Aorta (tissue), 5 donors: ENCODE measurements at places on chromosomes 16 and 17. TPM values are rescaled to one million over a fixed set of nuclear protein-coding genes. Genes with fewer than 3 reads are reported as not detected.

GRCh38 chr16:49140618-49141017 lies 141.0 kb downstream of the CBLN1 start:
- H3K27me3 ChIP-seq = no peaks in the 10 kb centered on the region
- H3K4me1 ChIP-seq = no peaks in the 10 kb centered on the region
- H3K36me3 ChIP-seq = no peaks in the 10 kb centered on the region
- no peak overlapping the region for H3K4me3 ChIP-seq
- DNase-seq = no peak
- H3K27ac ChIP-seq = no peak overlapping the region

DNA sequence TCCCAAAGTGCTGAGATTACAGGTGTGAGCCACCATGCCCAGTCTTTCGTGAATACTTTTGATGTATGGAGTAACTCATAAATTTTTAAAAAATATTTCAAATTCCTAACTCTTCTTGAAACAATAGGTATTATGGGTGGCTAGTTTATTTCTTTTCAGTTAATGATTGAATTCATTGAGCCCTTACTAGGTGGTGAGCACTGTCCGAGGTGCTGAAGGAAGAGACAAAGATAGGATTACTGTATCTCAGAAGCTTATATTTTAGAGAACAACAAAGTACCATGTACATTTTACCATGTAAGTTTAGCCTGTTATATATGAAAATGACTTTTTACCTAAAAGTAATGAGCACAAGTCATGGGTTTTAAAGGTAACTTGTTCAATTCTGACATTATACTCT lies 418.3 kb downstream of the NPIPA7 start:
- DNase-seq = no peak
- H3K4me3 ChIP-seq = no peak overlapping the region
- H3K4me1 ChIP-seq = no peaks in the 10 kb centered on the region
- no peak overlapping the region for H3K27ac ChIP-seq
- no peaks in the 10 kb centered on the region for H3K27me3 ChIP-seq
- H3K36me3 ChIP-seq = no peaks in the 10 kb centered on the region

DNA sequence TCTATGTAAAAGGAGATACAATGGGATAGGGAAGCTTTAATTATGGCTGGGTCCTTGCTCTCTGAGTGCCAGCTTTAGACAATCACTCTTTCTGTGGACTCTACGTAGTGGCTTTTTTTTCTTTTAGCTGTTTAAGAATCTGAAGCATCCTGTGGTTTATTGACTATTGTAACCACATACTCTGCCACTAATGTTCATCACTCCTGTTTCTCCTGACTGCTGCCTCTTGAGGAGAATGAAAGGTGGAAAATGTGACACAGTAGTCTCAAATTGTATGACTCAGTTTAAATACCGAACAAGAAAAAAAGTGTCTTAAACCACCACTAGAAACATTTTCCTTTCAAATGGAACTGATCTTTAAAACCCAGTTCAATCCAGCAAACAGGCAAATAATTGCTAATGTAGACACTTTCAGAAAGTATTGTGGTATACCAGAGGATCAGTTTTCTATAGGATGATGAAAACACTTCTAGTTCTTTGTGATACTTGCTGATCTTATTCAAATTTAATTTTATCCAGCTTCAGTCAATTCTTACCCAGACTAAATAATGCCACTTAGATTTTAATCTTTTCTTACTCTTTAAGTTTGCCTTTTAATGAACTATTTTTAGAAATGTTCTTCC lies 302.7 kb upstream of the PMFBP1 start:
- H3K27ac ChIP-seq = no peak overlapping the region
- H3K27me3 ChIP-seq = no peaks in the 10 kb centered on the region
- no peak overlapping the region for H3K4me3 ChIP-seq

DNA sequence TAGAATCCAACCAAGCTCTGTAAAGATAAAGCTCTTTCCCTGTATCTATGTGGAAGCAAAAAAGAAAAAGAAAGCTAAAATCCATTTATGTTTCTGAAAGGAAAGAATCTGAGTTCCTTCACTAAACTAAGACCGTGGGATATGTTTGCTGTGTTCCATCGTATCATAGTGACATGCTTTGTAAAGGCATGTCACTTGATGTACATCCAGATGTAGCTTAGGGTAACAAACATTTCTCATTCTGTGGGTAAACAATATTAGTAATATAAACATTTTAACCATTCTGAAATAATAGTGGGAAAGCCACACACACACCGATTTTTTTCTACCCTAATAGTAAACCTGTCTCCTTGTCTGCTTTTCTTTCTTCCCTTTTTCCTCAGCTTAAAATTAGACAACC lies 78.1 kb downstream of the TUBD1 start:
- H3K27me3 ChIP-seq = no peaks in the 10 kb centered on the region
- no peaks in the 10 kb centered on the region for H3K36me3 ChIP-seq
- no peak overlapping the region for H3K4me3 ChIP-seq
- H3K4me1 ChIP-seq = no peaks in the 10 kb centered on the region

- no peak overlapping the region for H3K27ac ChIP-seq
- no peaks in the 10 kb centered on the region for H3K27me3 ChIP-seq
- DNase-seq = no peak
- H3K4me1 ChIP-seq = peaks cover 5% of the 10 kb centered on the region
- H3K4me3 ChIP-seq = no peak overlapping the region
These were observed 9.2 kb downstream of the ZDHHC7 start for GRCh38 chr16:85002099-85002541.

DNA sequence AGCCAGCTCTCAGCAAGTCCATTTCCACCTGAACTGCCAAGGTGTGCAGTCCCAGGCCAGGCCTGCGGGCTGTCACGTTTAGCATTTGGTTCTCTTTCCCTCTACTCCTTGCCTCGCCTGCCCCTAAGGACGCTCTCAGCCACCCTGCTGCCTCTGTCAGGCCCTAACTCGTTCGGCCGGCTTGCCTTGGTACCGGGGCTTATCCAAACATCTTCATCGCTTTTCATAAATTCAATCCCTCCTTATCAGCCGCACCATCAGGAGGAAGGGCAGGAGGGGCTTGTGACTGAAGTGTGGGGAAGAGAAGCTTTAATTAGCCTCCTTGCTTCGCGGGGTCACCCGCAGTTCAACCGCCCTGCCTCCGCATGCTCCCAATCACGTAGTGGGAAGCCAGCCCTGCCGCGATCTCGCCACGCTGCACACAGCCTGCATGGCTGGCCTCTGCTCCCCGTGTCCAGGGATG lies 231.1 kb downstream of the SOX9 start:
- no peak overlapping the region for H3K4me3 ChIP-seq
- H3K4me1 ChIP-seq = no peaks in the 10 kb centered on the region
- H3K36me3 ChIP-seq = no peaks in the 10 kb centered on the region
- no peaks in the 10 kb centered on the region for H3K27me3 ChIP-seq

GRCh38 chr17:33550261-33550660 lies 257.2 kb upstream of the ASIC2 start:
- H3K36me3 ChIP-seq = no peaks in the 10 kb centered on the region
- H3K27me3 ChIP-seq = no peaks in the 10 kb centered on the region
- no peak for DNase-seq

DNA sequence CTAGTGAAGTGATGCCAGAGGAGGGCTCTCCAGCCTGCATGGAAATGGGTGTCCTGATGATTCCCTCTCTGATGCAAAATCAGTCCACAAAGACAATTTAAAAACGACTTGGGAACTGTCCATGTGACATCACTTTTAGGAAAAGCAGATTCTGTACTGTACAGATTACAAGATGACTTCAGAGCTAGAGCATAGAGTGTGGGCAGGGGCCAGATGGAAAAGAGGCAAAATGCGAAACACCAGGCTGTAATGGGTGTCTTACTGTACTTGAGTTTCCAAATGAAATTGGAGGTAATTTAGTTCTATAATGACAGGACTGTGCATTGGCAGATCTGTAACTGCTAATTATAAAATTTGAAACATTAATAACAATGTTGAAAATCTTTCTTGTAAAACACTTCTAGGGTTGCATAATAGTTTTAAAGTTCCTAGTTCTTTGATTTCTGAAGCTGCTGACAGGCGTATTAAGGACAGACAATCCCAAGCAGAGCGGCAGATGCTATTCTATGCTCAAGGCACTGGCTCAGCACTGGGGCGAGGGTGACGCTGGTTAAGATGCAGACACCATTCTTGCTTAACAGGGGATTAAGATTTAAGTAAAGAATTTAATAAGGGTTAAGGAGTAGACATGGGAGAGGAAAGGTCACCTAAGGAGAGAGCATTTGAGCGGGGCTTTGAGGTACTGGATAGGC lies 29.6 kb downstream of the OGFOD1 start:
- no peak overlapping the region for H3K27ac ChIP-seq
- DNase-seq = no peak
- H3K4me1 ChIP-seq = no peaks in the 10 kb centered on the region
- H3K27me3 ChIP-seq = no peaks in the 10 kb centered on the region
- H3K4me3 ChIP-seq = no peak overlapping the region

GRCh38 chr16:1743376-1744337 lies 27.7 kb downstream of the NME3 start:
- H3K4me3 ChIP-seq = no peak overlapping the region
- H3K36me3 ChIP-seq = no peaks in the 10 kb centered on the region
- no peaks in the 10 kb centered on the region for H3K27me3 ChIP-seq
- DNase-seq = no peak

DNA sequence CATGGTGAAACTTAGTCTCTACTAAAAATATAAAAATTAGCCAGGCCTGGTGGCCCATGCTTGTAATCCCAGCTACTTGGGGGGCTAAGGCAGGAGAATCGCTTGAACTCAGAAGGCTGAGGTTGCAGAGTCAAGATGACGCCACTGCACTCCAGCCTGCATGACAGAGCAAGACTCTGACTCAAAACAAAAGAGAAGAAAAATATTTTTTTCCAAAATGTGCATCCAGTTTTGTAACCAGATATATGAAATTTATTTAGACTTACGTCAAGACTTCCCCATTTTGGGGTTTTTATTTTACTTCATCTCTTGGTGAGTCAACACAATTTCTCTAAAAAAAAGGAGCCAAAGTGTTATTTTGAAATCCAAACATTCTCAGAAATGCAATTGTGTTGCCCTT lies 5.5 kb upstream of the TM4SF5 start:
- no peak overlapping the region for H3K4me3 ChIP-seq
- H3K27ac ChIP-seq = no peak overlapping the region
- peak; percentile 16 for DNase-seq
- no peaks in the 10 kb centered on the region for H3K27me3 ChIP-seq
- no peaks in the 10 kb centered on the region for H3K36me3 ChIP-seq
- H3K4me1 ChIP-seq = no peaks in the 10 kb centered on the region

DNA sequence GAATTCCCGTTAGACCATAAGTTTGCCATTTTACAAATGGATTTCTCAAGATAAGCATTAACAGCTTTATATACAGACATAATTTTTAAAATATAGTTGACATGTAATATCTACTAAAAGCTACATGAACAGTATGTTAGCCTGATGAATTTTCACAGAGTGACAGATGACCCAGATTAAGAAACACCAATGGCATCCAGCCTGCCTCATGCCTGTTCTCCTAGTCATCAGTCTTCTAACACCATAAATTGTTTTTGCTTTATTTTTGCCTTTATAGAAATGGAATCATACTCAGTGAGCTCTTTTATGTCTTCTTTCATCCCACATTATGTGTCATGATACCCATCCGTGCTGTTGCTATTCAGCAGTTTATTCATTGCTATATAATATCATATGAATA lies 80.0 kb downstream of the ATF7IP2 start:
- H3K4me1 ChIP-seq = no peaks in the 10 kb centered on the region
- no peaks in the 10 kb centered on the region for H3K36me3 ChIP-seq
- no peak overlapping the region for H3K4me3 ChIP-seq
- no peak overlapping the region for H3K27ac ChIP-seq
- H3K27me3 ChIP-seq = no peaks in the 10 kb centered on the region

DNA sequence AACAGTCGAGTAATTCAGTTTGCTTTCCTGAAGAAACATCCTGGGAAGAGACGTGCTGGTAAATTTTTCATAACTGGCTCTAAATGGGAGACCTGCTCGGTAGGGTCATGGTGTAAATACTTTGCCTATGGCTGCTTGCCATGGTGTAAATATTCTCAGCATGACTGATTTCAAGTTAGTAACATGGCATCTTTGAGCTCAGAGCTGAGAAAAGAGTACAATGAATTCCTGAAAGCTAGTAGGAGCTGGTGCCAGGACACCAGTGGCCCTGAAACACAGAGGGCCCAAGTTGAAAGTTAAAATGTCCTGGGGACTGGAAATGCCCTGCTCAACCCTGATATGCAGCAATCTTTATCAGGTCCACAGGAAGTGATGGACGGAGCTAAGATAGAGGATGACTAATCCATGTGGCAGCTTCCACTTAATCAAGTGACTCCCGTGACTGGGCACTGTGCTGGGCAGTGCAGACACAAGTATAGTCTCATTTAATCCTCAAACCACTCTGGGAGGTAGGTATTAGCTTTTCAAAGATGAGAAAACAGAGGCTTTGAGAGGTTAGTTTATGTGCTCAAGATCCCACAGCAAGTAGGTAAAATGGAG lies 130.1 kb upstream of the ADAMTS18 start:
- H3K36me3 ChIP-seq = no peaks in the 10 kb centered on the region
- no peak overlapping the region for H3K27ac ChIP-seq
- DNase-seq = no peak
- no peaks in the 10 kb centered on the region for H3K27me3 ChIP-seq
- no peaks in the 10 kb centered on the region for H3K4me1 ChIP-seq

GRCh38 chr17:31856750-31857149 lies 2.3 kb downstream of the COPRS start:
- peaks cover 6% of the 10 kb centered on the region for H3K36me3 ChIP-seq
- peaks cover 2% of the 10 kb centered on the region for H3K4me1 ChIP-seq
- peak; percentile 14 for DNase-seq
- H3K4me3 ChIP-seq = no peak overlapping the region
- no peaks in the 10 kb centered on the region for H3K27me3 ChIP-seq
- no peak overlapping the region for H3K27ac ChIP-seq

DNA sequence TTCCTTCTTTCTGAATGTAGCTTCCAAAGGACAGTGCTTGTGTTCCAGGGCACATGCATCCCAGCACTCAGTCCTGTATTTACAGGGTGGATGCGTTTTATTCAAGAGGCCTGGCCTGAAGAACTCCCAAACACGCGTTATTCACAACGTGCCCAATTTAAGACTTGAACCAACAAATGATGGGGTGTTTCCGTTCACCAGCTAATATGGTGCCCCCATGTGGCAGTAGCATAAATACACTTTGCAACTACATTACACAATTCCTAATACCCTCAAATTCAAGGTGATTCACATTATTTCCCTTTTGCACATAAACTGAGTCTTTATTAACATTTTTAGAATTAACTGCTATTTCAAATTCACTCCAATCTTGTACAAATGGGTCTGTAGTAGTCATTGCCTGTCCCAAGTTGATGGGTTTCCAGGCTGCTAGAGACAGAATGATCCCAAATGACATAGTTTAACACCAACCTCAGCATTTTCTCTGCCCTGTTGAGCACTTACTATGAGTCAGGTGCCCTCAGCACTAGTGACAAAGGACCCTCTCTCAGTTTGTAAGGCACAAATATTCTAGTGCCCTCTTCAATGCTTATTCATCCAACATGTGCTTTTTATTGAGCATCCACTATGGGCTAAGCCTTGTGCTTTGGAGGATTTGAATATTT lies 26.9 kb downstream of the HSD17B2 start:
- H3K27me3 ChIP-seq = no peaks in the 10 kb centered on the region
- no peaks in the 10 kb centered on the region for H3K4me1 ChIP-seq
- H3K27ac ChIP-seq = no peak overlapping the region
- no peak overlapping the region for H3K4me3 ChIP-seq
- H3K36me3 ChIP-seq = no peaks in the 10 kb centered on the region
- DNase-seq = no peak

- H3K4me1 ChIP-seq = no peaks in the 10 kb centered on the region
- DNase-seq = peak; percentile 70
- H3K4me3 ChIP-seq = peak within 1 kb of the TSS; percentile 10
These were observed at the start of gene CHCT1 for GRCh38 chr17:60422162-60422665. Gene CHCT1 (plus strand): TSS chr17:60422489. CDS start chr17:60422593, 104 bp downstream.

ANKRD40 gene
- 53.2 TPM for total RNA-seq

TRAP1 gene
- total RNA-seq = 59.5 TPM

FOXF1 gene
- 1.8 TPM for total RNA-seq

KRT39 gene
- total RNA-seq = not detected

CRHR1 gene
- not detected for total RNA-seq

GCGR gene
- 0.39 TPM for total RNA-seq

NPIPA8 gene
- 1.7 TPM for total RNA-seq

C16orf96 gene
- total RNA-seq = 0.24 TPM

MYH1 gene
- not detected for total RNA-seq

UBALD2 gene
- 30.2 TPM for total RNA-seq
